Subcutaneous preadipocyte (primary cell): ENCODE measurements at places on chromosomes 11 and 22. TPM values are rescaled to one million over a fixed set of nuclear protein-coding genes. Genes with fewer than 3 reads are reported as not detected.

KRTAP5-8 gene
- not detected in 2 replicates for total RNA-seq

C11orf16 gene
- not detected in 2 replicates for total RNA-seq

FAM83F gene
- total RNA-seq, result not detected in 2 replicates

DEFB131B gene
- not detected in 2 replicates for total RNA-seq

CHST1 gene
- total RNA-seq, result 3.3 and 8.1 TPM in 2 replicates

SERPING1 gene
- 6.5 and 48.9 TPM in 2 replicates for total RNA-seq

CCDC81 gene
- 0.39 and 1.1 TPM in 2 replicates for total RNA-seq

CD248 gene
- 63.5 and 135 TPM in 2 replicates for total RNA-seq

LINC01488 gene
- not detected in 2 replicates for total RNA-seq

E2F8 gene
- 0.39 and 0.73 TPM in 2 replicates for total RNA-seq

FXYD2 gene
- 0.20 TPM in 1 of 2 replicates, not detected in the other for total RNA-seq

NRIP3 gene
- 4.0 and 9.6 TPM in 2 replicates for total RNA-seq

DDTL gene
- 3.7 TPM in 2 replicates for total RNA-seq

CDC42EP1 gene
- total RNA-seq, result 23.9 and 26.5 TPM in 2 replicates

UPK3A gene
- total RNA-seq, result not detected in 2 replicates

MYO7A gene
- under 0.01 TPM in 1 of 2 replicates, not detected in the other for total RNA-seq
